ENCODE measurements at places on chromosomes 2 and 18.

DNA sequence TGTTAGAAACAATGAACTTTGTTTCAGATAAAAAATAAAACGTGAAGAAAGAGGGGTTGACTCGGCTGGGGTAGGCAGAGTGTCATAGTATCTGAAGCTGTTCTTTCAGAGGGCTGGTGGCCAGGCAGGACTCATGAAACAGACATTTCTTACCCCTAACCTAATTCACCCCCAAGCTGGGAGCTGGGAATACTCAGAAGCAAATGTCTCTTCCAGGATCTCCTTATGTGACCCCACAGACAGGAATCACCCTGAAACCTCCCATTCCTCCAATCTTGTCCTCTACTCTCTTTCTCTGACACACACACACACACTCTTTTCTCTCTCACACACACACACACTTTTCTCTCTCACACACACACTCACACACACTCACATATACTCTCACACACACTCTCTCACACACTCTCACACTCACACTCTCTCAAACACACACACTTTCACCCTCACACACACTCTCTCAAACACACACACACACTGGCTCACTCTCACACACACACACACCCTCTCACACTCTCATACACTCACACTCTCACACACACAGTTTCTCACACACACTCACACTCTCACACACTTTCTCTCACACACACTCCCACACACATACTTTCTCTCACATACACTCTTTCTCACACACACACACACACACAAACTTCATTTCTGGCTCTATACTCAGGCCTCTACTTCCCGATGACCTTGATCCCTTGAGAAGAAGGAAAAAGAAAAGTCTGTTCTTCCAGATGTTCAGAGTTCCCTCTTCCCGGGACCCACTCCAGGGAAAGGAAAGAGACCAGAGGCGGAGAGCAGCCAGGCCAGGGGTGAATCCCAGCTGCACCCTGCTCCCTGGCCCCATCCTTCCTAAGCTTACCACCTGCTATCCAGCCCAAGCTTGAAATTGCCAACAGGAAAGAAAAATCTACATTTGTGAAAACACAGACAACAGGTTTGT, 167.7 kb downstream of the TXNL1 start:
- DNase-seq, result no peak

DNA sequence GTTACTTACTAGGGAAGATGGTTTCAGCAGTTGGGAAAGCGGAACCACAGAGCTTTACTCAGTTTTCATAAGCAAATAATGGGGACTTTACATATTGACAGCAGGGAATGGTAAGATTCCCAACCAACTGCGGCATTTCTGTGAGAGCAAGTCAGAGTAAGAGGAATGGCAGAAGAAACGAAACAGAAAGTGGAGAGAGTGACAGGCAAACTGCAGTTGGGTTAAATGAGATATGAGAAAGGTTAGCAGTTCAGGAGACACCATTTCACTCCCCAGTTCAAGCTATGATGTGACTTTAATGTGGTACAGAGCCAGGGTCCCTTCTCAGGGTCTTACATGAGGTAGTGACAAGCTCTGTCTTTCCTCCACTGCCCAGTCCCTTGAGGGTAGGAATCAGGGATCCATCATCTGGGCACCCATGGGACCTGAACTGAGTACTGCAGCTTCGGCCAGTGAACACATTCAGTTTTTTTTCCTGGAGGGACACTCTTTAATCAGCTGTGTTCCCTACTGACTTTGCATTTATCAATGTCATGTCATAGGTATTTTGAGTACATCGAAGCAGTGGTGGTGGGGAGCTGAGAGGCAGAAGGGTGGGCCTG, 33.0 kb upstream of the GREB1 start:
- DNase-seq, result no peak

GRCh38 chr2:197081294-197081693, 154.8 kb upstream of the PGAP1 start:
- no peak for DNase-seq

DNA sequence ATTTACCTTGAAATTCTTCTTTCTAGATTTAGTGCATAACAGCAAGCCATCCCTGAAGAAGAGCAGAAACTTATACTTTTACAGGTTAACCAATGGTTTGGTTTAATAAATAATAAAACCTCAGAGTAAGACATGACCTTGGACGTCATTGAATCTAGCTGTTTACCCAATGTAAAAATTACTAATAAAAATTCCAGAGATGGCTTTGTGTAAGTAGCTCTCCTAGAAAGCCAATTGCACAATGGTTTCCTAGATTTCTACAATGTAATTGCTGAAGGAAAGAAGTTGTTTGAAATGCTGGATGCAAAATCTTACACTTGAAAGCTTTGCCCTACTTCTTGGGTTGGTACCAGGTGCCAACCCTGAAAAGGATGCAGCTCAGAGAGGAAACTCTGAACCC, 1.5 kb downstream of the XDH start:
- no peak for DNase-seq
